Ovary (tissue), 10 donors: ENCODE measurements at places on chromosomes 3 and 15.

DNA sequence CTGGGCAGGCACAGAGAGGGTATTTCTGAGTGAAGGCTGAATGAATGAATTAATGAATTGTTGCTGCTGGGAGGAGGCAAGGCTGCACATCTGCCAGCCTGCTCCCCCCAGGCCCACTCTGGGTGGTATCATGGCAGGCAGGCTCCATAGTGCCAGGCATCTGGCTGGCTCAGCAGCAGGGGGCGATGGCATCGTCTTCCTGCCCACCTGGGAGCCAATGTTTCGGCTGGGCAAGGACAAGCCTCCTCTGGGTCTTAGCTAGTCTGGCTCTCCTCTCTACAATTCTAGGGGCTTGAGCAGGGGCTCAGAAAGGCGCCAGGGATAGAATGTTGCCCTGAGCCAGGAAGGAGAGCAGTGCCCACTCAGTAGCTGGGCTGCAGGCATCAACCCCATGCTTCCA is 1.7 kb upstream of the TLR9 start:
- DNase-seq: no peak

DNA sequence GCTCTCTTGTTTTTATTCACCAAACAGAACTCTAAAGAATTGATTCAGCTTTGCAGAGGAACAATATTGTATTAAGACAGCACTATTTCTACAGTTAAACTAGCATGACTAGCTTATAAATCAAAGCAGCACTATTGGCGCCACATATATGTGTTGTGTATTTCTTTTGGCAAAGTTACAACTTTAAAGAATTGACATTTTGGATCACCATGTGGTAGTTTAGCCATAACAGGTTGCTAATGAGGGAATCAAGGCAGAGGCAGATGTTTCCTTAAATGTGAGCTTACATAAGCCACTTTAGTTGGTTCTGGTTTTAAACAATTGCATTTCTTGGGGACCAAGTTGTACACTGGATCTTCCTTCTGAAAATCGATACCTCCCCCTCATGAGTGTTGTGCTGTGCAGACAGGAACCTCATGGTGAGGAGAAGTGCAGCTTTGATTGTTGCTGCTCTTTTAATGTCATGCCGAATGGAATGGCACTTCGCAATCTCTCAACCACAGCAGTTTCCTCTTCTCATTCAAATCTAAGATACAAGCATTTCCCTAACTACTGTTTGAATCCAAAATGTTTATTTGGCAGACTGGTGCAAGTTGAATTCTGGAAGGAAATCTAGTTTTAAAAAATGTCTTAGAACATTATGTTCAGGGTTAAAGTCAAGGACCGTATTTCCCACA is 151.2 kb downstream of the MYRIP start:
- DNase-seq: no peak

GRCh38 chr3:156407617-156408225 is 147.2 kb downstream of the SSR3 start:
- DNase-seq: no peak

GRCh38 chr3:15795651-15796308 is 2.0 kb downstream of the ANKRD28 start:
- no peak for DNase-seq

DNA sequence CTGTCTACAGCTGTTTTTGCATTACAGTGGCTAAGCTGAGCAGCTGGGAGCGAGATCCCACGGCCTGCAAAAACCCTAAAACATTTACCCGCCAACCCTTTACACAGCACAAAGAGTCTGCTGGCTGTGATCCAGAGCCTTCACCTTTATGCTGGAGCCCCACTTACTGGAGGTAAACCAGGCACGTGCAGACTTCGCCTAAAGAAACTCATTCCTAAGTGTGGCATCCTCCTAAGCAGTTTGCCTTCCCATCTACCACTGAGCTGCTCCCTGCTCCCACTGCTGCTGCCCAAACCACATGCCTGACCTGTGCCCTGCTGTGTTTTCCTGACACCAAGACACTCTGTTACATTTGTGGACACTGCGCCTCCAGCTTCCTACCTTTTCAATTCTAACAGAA is 53.0 kb downstream of the CHSY1 start:
- no peak for DNase-seq
